ENCODE measurements at places on chromosomes 7 and 10.

GRCh38 chr7:98713165-98713810 lies 96.2 kb downstream of the NPTX2 start:
- no peak for DNase-seq

DNA sequence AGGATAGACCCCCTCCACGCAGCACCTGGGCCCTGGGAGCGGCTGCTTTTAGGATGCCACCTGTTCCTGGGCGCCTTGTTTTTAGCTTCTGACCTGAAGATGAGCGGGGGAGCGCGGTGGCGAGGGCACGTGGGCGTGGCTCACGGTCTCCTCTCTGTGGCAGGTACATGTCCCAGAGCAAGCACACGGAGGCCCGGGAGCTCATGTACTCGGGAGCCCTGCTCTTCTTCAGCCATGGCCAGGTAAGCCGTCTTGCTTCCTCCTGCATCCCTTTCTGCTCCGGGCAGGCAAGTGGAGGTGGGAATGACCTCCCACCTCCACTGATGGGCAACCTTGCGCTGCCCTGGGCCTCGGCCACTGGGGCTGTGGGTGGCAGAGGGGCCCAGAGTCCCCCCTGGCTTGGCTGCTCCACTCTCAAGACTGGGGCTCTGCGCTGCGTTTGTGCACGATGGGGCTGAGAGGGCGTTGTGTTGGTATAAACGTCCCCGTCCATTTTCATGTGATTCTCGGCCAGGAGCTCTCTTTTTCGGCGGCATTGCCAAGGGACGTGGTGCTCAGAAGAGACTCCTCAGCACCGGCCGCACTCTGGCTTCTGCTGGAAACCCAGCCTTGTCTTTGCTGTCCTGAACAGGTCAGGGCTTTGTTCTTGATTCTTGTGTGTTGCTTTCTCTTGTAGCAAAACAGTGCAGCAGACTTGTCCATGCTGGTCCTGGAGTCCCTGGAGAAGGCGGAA lies 9.7 kb downstream of the GET4 start:
- DNase-seq = no peak

DNA sequence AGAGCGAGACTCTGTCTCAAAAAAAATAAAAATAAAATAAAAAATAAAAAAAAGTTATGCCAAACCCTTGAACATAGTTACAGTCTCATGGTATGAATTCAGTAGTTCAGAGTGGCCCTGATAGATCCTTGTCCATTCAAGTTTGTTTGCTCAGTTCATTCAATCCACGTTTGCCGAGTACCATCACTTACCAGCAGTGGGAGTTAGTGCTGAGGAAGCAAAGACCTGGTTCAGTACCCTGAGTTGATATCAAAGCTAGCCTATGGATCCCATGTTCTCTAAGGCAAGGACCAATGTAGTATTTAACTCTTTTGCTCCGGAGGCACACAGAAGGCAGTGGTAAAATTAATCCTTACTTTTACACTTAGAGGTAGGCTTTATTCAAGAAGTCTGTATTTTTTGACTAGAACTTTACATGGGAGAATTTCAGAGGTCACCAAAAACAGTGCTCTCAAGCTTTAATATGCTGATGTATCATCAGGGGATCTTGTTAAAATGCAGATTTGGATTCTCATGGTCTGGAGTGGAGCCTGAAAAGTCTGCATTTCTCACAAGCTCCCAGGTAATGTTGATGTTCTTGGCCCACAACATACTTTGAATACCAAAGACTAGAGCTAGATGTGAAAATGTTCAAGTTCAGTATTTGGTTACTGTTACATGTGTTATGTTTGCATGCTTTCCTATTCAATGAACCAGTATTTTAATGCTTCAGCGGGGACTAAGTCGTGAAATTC lies 38.1 kb upstream of the HBP1 start:
- peak; percentile 8 for DNase-seq

GRCh38 chr7:80618096-80618495 lies 20.3 kb upstream of the CD36 start:
- no peak for DNase-seq

- peak; percentile 38 for DNase-seq
Observed at GRCh38 chr10:17273403-17273802, 45.4 kb downstream of the VIM start.

DNA sequence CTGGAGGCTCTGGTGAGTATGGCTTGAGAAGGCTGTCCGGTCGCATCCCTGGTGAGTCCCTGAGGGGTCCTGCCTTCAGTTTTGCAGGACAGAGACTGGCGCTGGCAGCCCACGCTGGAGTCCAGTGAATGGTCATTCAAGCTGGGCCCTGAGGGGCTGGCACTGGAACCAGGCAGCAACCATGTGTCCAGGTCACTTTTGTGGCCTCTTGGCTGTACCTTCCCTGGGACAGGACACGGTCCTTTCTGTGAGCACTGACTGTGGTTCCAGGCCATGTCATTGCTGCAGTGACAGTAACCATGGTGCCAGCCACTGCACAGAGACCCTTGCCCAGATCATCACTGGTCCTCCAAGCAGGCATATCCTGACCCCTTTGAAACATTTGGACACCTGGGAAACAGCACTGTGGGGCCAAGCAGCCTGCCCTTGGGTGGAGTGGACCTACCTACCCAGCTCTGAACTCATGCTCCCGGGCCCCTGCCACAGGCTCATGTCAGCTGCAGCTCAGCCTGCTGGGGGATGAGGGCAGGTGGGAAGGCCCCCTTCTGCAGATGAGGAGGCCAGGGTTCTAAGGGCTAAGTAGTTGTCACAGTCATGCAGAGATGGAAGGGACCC lies 72.1 kb downstream of the ADCY1 start:
- no peak for DNase-seq

DNA sequence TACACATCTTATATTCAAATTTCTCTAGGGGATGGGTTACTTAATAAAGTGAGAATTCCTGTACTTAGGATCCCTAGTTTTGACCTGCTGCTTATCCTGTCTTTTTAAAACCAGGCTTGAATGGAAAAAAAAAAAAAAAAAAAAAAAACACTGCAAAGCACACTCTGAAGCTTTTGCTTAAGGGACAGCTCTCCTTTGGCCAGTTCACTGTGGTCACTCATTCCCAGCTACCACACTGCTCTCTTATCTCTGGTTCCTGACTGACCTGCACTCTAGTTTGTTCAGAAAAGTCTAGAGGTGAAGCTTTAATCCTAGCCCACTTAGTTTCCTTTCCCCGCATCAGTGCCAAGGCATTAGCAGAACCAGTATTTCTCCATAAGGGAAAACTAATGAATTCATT lies 82.4 kb downstream of the CADPS2 start:
- no peak for DNase-seq
